Activated CD4-positive, alpha-beta T cell treated with anti-CD3 and anti-CD28 coated beads for 24 hours (primary cell): ENCODE measurements at places on chromosomes 7 and 10.

- no peak for DNase-seq
Observed at GRCh38 chr7:20700453-20701227, 85.2 kb downstream of the ABCB5 start.

GRCh38 chr7:118072893-118073674 is 110.9 kb upstream of the LSM8 start:
- no peak for DNase-seq

DNA sequence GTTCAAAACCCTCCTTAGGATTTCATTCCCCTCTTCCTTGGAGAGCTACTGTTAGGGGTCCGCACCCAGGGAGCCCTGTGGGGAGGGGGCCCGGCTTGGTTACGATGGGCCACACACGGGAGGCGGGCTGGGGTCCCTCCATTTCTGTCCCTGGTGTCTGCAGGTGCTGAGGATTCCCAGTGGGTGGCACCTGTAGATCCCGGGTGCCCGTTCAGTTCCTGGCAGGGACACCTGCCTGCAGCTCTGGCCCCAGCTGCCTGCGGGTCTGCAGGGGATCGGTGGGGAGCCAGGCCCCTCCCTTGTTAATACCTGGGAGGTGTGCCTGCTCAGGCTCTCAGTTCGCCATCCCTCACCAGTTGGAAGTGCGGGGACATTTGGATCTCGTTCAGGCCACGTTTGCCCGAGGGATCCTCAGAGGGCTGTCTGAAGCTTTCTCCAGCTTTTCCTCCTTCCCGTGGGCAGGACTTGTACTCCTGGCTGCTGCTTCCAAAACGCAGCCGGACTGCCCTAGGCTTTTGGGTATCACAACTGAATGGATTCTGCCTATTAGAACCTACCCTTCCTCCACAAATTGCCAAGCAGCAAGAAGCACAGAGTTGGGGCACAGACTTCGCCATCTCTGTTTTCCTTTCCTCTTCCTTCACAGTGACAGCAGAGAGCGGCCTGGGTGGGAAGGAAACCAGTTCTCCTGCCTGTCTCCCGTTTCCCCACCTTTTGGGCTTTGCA is 22.3 kb upstream of the IL15RA start:
- DNase-seq, result no peak

- no peak for DNase-seq
Observed at GRCh38 chr7:1121886-1122831, 34.2 kb downstream of the GPER1 start.

DNA sequence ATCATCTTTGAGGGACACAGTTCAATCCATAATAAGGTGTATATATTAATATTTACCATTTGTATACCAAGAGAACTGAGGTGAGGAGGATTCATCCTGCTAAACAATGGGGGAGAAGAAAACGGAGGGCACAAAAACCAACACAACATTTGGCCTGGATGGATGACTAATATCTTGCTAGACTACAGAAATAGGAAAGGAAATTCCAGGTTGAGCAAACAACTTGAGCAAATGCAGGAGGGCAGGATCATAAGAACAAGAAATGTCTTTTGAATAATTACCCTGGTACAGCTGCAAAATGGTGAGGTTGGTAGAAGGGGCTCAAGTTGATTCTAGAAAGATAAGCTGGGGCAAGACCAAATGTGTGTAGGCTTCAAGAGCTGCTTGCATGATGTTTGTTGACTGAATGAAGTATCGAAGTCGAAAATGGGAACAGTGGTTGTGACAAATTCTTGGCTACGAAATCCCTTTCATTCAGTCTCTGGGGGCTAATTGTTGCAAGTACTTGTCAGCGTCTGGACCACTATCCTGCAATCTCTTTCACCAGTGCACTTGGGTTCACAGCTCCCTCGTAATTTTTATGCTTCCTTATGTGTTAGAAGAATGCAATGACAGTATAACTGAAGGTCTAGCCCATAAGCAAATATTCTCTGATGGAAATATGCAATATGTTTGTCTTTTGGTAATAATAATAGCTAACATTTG is 176.2 kb downstream of the PTEN start:
- DNase-seq, result no peak

- DNase-seq, result no peak
Observed at GRCh38 chr10:67837541-67838314, at the start of gene DNAJC12. Gene DNAJC12, minus strand, starts transcription at chr10:67838188. Its CDS starts 177 bp downstream, at chr10:67838011.

DNA sequence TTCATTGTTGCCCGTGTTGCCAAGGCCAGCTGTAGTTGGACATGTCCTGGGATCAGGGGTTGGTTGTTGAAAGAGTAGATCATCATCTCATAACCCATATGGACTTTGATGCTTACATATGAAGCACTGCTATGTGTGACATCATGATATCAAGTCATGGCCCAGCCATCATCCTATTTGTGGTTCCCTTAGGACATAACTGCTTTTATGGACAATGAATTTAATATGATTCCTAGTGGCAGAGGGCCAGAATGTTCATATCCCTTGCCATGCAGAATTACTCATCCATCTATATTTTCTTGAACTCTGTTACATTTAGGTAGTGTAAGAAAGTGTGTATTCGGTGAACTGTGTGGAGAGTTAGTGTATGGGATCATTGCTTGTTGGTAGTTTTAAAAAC is 343.9 kb upstream of the LRGUK start:
- DNase-seq, result no peak
